SW 1271 (cell line): ENCODE measurements at places on chromosomes 16 and 17.
A peak's percentile ranks its signal among the peaks of the same experiment; 100 is the strongest.

DNA sequence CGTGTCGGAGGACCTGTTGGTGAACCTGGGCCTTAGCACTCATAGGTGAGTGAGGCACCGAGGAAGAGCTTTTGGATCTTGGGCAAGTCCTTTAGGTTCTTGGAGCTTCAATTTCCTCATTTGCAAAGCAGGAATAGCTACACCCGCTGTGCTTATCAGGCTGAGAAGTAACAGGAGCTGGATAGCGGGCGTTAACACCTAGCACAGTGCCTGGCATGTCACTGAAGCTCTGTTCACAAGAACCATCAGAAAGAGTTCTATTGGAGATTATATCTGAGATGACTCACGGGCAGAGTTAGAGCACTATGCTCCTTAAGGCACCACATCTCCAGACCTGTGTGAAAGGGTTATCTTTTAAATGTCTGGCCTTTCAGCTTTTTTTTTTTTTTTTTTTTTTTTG, 12.8 kb downstream of the MEOX1 start:
- DNase-seq = no peak

GRCh38 chr16:79500286-79500685, 100.3 kb downstream of the MAF start:
- no peak for DNase-seq

GRCh38 chr17:1683459-1683858, 1.2 kb downstream of the PRPF8 start:
- no peak for DNase-seq

- no peak for DNase-seq
Measured at GRCh38 chr16:68612996-68613395, 32.1 kb upstream of the CDH3 start.

- DNase-seq = peak; percentile 24
Measured at GRCh38 chr16:27315333-27316037, 1.7 kb downstream of the IL4R start.
